ENCODE measurements at places on chromosomes 16 and 17.

DNA sequence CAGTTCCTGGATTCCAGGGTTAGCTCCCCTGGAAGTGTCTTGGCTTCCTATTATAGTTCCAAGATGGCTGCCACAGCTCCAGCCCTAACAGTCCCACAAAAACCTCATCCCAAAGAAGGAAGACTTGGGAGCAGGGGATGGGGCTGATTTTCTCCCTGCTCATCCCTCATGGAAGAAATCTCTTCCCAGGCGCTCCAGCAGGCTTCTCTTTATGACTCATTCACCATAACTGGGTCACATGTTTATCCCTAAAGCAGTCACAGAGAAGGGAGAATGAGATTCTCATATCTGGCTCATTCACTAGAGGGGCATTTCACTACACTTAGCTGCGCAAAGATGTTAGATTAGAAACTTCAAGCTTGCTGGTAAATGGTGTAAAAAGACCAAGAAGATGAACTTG lies 206.5 kb upstream of the IRX3 start:
- ATAC-seq = no peak

- no peak for ATAC-seq
These were observed 4.6 kb downstream of the CFAP20 start for GRCh38 chr16:58124601-58124915.

- no peak for ATAC-seq
These were observed 40.2 kb downstream of the JPH3 start for GRCh38 chr16:87642491-87642890.

DNA sequence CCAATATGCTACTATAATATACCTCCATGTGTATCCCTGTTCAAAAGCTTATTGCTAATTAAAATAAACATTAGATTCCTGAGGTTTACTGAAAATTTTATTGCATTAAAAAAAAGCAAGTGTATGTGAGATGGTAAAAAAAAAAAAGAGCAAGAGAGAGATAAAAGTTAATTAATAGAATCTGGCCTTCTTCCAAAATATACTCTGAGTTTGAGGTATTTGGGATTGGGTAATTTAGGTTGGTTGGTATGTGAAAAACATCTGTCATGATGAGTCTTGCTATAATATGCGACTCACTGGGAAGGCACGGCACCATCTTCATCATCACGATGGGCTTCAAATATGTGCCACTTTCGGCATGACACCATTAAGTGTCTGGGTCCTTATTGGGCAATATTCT lies 711.1 kb upstream of the SOX9 start:
- ATAC-seq = no peak

- ATAC-seq = no peak
These were observed 78.2 kb downstream of the CRISPLD2 start for GRCh38 chr16:84897911-84898377.

DNA sequence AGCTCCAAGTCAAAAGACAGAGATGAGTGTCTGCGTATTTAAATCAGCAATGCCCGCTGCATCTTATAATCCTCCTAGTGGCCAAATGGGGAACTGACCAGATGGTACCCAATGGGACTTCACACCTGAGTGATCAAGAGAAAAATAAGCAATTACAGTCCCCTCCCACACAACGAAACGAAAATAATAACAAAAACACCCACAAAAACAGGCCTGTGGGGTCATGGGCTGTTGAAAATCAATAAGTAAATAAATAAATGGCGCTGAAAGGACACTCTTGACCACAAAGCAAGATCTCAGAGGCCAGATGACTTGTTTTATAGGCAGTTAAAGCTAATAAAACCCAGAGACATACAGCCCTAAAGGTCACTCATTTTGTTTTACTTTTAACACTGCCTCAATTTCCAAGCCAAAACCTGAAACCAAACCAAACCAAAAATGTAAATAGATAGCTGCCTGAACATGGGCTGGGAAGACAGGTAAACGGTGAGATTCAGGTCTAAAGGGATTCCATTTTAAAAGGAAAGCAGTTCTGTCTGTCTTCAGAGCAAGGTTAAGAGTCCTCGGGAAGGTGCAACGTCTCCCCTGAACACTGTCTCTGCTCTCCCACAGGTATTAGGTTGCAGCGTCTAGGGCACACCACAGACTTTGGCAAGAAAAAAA lies 1.3 kb downstream of the ZNF821 start:
- peak; percentile 72 for ATAC-seq

- no peak for ATAC-seq
These were observed 443.6 kb downstream of the WWOX start for GRCh38 chr16:78543023-78543422.

DNA sequence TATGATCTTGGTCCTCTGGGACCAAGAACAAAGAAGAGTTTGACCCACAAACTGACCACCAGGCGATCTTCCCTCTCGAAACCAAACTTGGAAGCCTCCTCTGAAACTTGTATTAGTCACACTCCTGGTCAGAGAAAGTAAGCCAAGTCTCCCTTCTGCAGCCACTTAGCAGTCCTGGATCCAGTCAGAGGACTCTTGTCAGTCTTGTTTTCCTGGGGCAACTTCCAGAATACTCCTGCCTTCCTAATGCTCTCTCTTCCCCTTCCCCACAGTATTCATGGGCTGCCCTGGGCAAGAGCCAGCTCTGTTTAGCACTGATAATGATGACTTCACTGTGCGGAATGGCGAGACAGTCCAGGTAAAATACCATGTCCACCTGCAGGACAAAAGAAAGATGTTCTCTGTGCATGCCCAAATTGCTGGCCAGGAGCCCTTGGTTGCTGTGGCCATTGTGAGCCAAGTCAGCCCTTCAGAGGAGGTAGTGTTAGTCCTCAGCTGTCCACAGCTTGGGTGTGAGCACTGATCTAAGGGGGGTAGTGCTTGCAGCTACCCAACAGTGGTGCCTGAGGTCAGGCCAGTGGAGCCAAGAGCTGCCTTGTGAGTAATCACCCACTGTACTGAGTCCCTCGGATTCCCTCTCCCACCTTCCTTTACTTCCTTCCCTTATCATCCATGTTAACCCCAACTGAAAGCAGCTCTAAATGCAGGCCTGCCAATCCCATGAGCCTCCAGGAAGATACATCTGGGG lies 31.2 kb downstream of the CDH3 start:
- no peak for ATAC-seq

GRCh38 chr17:57955183-57955931 lies at the start of gene CUEDC1:
Gene CUEDC1, minus strand, starts transcription at chr17:57955412. Its CDS starts 69,848 bp downstream, at chr17:57885564.
- peak; percentile 69 for ATAC-seq

DNA sequence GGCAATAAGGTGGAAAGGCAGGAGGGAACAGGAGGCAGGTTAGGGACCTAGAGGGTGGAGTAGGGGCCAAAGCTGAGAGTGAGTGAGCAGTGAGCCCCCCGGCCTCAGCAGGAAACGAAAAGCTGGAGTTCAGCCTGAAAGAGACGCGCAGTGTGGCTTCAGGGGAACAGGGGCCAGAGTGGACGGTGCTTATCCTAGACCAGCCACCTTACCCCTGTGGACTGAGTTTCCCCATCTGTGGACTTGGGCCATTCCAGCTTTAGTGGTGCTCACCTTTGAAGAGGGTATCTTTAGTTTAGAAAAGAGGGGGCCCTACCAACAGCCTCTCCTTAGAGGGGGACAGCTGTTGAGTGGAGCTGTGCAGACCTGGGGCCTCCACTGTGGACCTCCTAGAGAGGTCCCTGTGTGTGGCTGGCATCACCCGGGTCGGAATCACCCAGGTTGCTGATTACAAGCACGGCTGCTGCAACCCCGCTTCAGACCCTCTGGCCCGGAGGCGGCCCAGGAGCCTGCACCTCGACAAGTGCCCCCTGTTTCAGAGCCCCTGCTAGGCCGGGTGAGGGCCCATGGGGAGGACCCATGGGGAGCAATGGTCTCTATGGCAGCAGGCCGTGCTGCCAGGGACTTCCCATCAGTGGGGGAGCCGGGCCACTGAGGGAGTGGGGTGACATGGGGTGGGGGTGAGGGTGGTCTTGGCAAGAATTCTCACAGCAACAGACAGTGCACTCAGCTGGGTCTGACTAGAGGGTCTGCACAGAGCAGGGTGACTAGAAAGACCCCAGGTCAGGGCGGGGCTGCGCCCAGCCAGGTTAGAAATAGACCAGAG lies 2.6 kb downstream of the GPR142 start:
- no peak for ATAC-seq

GRCh38 chr17:45284176-45285140 lies 22.6 kb upstream of the SPATA32 start:
- ATAC-seq = peak; percentile 58

DNA sequence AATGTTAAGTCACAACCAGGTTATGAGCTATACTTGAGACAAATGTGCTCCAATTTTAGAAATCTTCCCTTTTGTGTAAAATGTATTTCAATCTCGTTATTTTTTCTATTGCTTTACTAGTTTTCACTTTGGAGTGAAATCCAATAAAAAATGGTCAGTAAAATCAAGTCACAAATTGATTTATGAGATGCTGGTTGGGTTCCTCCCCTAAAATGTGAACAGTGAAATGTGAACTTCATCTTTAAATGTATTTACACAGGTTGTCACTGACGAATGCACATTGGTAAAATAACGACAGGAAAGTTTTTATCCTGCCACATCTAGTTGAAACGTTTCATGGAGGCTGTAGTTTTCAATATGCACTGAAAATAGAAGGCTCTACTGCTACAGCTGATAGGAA lies 55.5 kb downstream of the COX10 start:
- ATAC-seq = no peak

DNA sequence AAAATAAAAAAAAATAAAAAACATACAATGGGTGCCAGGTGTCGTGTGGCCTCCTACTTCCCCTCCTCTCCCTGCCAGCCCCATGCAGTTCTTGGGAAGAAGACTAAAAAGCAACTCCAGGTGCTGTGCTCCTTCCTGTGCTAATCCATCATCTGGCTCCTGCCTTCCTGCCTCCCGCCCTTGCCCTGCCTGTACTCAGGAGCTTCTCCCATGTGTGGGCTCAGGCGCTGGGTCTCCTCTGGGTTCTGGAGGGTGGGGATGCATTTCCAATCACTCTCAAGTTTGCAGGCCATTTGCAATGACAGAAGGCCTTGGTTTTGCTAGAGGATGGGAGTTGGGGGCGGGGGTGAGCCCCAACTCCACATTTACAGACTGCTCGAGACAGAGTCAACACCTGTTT lies 122.9 kb downstream of the SDK2 start:
- ATAC-seq = no peak

- no peak for ATAC-seq
These were observed 4.2 kb downstream of the CMTM4 start for GRCh38 chr16:66692341-66692740.

- no peak for ATAC-seq
These were observed 120.3 kb downstream of the KATNIP start for GRCh38 chr16:27670071-27670810.

- no peak for ATAC-seq
These were observed 10.6 kb downstream of the SLC16A3 start for GRCh38 chr17:82239401-82239925.

GRCh38 chr17:47621293-47622179 lies 28.2 kb upstream of the KPNB1 start:
- ATAC-seq = no peak

DNA sequence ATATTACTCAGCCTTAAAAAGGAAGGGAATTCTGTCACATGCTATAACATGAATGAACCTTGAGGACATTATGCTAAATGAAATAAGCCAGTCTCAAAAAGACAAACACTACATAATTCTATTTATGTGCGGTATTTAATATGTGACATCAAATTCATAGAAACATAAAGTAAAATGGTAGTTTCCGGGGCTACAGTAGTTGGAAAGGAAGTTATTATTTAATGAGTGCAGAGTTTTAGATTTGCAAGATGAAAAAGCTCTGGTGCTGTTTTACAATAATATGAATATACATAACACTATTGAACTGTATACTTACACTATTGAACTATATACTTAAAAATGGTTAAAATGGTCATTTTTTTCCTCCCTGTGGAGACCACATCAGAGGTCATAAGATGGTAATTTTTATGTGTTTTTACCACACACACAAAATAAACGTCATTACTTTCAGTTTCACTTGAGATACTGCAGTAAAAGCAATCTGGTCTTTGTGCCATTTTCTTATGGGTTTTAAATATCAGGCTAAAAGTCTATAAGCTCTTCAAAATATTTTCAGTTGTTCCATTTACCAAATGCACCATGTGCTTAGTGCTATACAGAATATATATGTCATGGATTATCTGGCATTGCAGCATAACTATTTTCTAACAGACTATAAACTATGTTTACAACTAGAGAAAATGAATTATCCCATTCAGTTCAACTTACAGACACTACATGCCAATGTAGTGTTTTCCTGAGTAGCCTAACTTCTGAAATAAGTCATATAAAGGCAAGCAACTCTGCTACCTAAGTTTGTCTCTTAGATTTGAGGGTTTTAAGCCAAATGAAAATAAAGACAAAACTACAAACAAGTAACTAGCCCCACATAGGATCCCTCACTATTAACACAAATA lies 90.9 kb downstream of the SPAG9 start:
- ATAC-seq = no peak

DNA sequence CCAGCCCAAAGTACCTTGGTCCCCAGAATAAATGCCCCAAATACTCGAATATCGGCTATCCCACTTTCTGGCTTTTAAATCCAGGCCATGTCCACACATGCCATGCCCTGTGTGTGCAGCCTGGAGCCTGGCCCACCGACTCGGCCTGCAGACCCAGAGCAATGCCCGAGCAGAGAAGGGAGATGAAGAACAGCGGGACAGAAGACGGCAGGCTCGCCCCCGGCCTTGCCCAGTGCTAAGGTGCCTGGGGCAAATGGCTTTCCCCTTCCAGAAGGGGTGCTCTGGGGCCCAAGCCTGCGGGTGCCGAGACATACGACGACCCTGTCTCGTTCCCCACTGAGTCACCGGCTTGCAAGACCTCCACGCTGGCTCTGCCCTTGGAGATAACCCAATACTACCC lies 8.0 kb downstream of the CLUH start:
- ATAC-seq = no peak

DNA sequence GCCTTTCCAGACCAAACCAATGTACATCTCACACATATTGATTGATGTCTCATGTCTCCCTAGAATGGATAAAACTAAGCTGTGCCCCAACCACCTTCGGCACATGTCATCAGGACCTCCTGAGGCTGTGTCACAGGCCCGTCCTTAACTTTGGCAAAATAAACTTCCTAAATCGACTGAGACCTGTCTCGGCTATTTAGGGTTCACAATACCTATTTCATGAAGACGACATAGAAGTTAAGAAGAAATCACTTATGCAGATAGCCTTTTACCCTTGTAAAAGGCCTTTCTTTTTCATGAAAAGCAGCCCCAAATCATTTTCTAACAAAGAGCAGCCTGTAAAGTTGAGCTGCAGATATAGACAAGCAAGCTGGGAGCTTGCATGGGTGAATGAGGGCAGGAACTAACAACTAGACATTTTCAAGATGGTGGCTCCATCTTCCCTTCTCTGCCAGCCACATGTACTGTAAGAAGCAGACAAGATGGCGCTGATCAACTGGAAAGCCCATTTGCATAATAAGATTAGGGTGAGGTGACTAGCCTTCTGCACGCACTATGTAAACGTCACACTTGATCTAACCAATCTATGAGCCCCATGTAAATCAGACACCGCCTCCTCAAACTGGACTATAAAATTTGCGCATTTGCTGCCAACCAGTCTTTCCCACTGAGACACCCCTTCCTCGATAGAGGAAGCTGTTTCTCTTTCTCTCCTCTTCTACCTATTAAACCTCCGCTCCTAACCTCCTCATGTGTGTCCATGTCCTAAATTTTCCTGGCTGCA lies 4.7 kb upstream of the KDM8 start:
- ATAC-seq = no peak

All from stimulated activated memory B cell treated with anti-CD40 and anti-IgM and Interleukin-4, amounts not matched to agents 10 μg/mL and 1 μg/mL and 100 μg/mL, for 72 hours (primary cell).